H9 (cell line): ENCODE measurements at places on chromosomes 3 and 15. TPM values are rescaled to one million over a fixed set of nuclear protein-coding genes. Genes with fewer than 3 reads are reported as not detected.

Gene SIDT1
- total RNA-seq: not detected in 2 replicates

Gene ACKR4
- not detected in 2 replicates for total RNA-seq

DNA sequence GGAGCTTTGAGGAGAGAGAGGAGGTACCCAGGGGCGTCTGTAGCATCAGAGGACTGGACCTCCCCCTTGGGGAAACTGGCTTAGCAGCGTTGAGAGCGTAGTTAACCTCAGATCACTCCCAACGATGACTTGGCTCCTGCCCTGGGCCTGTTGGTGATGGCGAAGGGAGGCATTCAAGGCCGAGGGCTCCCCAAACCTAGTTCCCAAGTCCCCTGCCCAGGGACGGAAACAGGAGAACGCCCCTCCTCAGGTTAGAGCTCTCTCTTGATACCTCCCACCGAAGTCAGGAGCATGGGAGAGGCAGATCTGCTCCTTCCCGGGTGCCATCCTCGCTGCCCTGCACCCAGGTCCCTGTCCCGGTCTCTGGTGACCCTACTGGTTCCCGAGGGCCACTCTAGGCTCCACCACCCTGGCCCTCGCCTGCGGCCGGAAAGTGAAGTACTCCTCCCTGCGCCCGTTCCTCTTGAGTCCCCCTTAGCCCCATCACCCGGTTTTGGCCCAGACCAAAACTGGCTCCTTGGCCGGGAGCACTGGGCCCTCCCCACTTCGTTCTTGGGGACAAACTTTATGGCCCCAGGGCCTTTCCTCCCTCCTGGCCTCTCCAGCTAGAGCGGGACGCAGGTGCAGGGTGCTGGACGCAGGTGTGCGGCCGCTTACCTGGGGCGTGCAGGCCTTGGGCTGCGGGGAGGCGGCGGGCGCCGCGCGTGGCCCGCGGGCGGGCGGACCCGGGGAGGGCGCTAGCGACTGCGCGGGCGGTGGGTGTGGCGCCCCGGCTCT, 2.6 kb upstream of the SKOR1 start:
- DNase-seq: peak; percentile 50

DNA sequence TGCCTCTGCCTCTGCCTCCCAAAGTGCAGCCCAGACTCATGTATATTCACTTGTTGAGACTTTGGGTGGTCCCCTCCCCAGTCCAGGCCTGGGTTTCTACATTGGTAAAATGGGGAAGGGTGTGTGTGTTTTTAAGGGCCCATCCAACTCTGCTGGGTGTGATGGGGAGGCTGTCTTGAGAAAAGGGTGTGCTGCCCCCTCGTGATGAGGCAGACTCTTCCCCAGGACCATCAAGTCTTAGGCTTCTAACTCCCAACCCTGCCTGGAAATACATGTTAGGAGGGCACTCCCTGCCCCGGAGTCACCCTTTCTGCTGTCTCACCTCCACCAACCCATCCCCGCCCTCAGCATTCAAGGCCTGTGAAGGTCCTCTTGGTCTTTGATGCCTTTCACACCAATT, 4.4 kb upstream of the PTPN23 start:
- no peak for DNase-seq
